ENCODE measurements at places on chromosomes 7 and 10. TPM values are rescaled to one million over a fixed set of nuclear protein-coding genes. Genes with fewer than 3 reads are reported as not detected.

Gene TCTN3
- total RNA-seq = 25.0 TPM

- H3K27ac ChIP-seq = no peak overlapping the region
- H3K4me1 ChIP-seq = no peaks in the 10 kb centered on the region
- DNase-seq = no peak
- no peaks in the 10 kb centered on the region for H3K36me3 ChIP-seq
- H3K4me3 ChIP-seq = no peak overlapping the region
These were observed 59.4 kb downstream of the MTPN start for GRCh38 chr7:135917721-135918120.

GRCh38 chr10:49369216-49370162 is 26.4 kb downstream of the DRGX start:
- no peak for DNase-seq
- no peak overlapping the region for H3K4me3 ChIP-seq
- no peaks in the 10 kb centered on the region for H3K36me3 ChIP-seq
- H3K27ac ChIP-seq = no peak overlapping the region
- H3K4me1 ChIP-seq = no peaks in the 10 kb centered on the region

DNA sequence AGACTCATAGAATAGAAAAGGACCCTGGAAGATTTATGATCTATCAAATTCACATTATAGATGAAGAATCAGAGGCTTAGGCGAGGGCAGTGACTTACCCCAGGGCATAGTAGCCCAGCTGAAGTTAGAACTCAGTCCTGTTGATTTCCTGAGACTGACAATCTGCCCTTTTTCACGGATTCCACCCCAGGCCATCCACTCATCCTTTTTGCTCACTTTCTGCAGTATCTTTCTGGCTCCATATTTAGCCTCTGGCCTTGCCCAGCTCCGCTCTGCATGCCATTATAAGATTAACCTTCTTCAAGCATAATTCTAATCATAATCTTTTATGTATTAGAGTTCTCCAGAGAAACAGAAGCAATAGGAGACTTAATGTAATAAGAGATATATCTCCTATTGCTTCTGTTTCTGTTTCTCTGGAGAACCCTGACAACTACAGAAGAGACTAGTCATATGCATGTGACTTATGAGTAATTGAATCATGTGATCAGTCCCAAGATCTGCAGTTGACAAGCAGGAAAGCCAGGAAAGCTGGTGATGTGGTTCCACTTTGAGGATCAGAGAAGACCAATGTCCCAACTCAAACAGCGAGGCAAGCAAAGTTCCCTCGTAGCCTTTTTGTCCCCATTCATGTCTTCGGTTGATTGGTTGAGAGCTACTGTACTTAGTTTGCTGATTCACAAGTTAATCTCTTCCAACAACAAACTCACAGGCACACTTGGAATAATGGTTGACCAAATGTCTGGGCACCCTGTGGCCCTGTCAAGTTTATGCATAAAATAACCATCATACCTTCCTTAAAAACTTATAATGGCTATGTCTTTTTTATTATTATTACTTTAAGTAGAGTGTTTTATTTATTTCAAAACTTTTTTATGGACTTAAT is 412.1 kb downstream of the SUGCT start:
- H3K4me1 ChIP-seq = no peaks in the 10 kb centered on the region
- H3K27me3 ChIP-seq = no peaks in the 10 kb centered on the region

DNA sequence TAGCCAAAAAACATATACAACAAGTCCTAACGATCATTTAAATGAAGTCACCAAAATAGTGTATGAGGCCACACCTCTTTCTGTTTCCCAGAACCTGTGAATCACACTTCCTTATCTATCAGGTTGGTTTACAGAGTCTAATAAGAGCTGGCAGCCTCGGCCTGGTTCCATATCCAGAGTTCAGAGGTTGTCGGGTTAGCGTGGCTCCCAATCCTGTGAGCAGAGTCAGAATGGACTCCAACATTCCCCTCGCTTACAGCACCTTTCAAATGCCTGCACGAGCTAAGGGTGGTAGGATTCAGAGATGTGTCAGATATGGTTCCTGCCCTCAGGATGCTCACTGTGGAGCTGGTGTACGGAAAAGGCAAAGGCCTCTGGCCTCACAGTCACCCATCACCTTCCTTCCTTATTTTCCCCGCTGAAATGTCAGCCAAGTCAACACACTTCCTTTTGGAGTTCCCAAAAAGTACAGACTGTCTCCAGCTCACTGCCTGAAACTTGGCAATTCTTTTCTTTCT is 6.0 kb downstream of the IL15RA start:
- H3K4me1 ChIP-seq = peaks cover 40% of the 10 kb centered on the region
- peak overlapping the region; percentile 68 for H3K4me3 ChIP-seq
- peak overlapping the region; percentile 65 for H3K27ac ChIP-seq
- no peaks in the 10 kb centered on the region for H3K27me3 ChIP-seq

DNA sequence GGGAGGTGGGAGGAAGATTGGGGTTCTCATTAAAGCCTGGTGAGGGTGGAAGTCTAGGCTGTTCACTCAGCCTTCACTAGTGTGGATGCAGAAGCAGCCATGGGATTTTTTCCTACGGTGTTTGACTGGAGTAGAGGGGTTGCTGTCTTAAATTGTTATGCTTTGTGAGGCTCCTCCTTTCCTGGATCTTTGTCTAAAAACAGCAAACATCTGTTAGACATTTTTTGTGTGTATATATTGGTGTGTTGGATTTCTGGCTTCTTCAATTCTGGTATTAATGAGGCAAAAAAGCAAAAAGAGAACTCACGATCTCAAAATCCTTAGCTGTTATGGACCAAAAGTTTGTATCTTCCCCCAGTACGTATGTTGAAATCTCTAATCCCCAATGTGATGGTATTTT is 28.2 kb downstream of the MEOX2 start:
- DNase-seq = no peak
- H3K27me3 ChIP-seq = no peaks in the 10 kb centered on the region
- no peaks in the 10 kb centered on the region for H3K36me3 ChIP-seq

GRCh38 chr7:70334871-70335270 is 736.6 kb downstream of the AUTS2 start:
- no peaks in the 10 kb centered on the region for H3K36me3 ChIP-seq
- DNase-seq = no peak
- H3K4me1 ChIP-seq = no peaks in the 10 kb centered on the region
- no peak overlapping the region for H3K27ac ChIP-seq
- no peaks in the 10 kb centered on the region for H3K27me3 ChIP-seq

DNA sequence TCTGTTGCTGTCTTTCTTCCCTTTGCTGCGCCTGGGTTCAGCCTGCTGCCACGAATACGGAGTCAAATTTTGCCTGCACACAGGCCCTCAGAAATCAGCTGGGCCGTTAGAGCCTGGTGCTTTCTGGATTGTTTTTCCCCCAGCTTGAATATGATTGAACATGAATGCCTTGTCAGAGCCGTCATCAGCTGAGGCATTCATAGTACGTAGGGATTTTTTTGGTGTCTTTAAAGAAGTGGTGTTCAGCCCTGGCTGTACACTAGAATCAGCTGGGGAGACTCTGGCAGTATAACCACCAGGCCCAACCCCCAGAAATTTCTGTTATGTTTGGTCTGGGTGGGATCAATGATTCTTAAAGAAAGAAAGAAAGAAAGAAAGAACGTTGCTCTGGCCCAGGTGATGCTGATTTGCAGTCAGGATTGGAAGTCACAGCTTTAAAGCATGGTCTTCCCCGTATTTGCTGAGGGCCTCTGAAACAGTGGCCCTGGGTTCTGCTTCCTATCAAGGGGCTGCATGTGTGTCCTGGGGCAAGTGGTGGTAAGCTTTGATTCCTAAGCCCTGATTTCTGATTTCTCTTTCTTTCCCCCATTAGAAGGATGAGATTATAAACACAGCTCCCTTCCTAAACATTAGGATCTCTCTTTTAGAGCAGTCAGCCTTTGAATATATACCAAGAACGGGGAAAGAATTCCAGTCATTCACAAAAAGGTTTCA is 24.7 kb downstream of the NUB1 start:
- DNase-seq = no peak
- H3K36me3 ChIP-seq = peaks cover 51% of the 10 kb centered on the region

- peak; percentile 4 for DNase-seq
- no peaks in the 10 kb centered on the region for H3K36me3 ChIP-seq
- H3K27me3 ChIP-seq = no peaks in the 10 kb centered on the region
- no peak overlapping the region for H3K4me3 ChIP-seq
- H3K27ac ChIP-seq = no peak overlapping the region
- H3K4me1 ChIP-seq = no peaks in the 10 kb centered on the region
These were observed 128.6 kb downstream of the OAT start for GRCh38 chr10:124289851-124290795.

GRCh38 chr7:150909200-150909995 is 57.1 kb downstream of the AOC1 start:
- H3K27ac ChIP-seq = no peak overlapping the region
- no peaks in the 10 kb centered on the region for H3K4me1 ChIP-seq
- no peak overlapping the region for H3K4me3 ChIP-seq
- H3K27me3 ChIP-seq = peaks cover 6% of the 10 kb centered on the region
- DNase-seq = peak; percentile 30
